AG08396 (cell line): ENCODE measurements at places on chromosomes 5 and 9.

DNA sequence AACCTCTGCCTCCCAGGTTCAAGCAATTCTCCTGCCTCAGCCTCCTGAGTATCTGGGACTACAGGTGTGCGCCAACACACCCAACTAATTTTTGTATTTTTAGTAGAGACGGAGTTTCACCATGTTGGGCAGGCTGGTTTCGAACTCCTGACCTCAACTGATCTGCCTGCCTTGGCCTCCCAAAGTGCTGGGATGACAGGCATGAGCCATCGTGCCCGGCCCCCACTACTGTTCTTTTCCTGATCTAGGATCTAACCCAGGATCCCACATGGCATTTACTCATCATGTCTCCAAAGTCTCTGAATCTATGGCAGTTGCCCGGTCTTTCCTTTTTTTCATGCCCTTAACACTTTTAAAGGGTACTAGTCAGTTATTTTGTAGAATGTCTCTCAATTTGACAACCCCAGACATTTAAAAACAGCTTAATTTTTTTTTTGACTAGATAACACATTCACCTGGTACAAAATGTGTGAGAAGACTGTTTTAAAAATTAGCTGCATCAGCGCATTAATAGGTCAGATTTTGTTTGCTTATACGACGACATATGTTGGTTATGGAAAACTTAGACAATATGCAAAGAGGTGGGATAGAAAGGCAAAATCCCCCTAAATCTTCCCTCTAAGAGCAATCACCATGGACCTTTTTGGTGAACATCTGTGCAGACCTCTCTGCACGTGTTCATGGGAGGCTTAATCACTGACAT lies 46.5 kb downstream of the STOM start:
- DNase-seq: no peak

GRCh38 chr5:132325691-132326090 lies 31.5 kb downstream of the SLC22A4 start:
- DNase-seq: no peak

DNA sequence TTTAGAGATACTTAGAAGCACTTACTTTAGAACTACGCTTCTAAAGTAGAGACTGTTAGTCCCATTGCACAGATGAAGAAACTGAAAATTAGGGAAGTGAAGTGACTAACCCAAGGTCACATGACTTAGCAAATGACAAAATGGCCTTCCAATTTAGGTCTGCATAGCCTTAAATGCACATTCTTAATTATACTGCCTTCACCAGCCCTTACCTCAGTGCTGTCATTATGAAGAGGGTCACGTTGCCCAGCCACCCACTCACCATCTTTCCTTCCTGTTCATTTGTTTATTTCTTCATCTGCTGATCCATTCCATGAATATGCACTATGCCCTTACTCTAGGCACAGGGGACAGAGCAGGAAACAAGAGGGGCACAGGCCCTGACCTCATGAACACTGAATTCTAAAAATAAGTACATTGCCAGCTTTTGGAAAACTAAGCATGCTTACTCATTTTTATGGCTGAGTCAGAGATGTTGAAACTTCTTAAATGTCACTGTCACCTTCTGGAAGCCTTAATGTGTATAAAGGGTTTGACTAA lies 8.6 kb downstream of the HAVCR2 start:
- peak; percentile 30 for DNase-seq

DNA sequence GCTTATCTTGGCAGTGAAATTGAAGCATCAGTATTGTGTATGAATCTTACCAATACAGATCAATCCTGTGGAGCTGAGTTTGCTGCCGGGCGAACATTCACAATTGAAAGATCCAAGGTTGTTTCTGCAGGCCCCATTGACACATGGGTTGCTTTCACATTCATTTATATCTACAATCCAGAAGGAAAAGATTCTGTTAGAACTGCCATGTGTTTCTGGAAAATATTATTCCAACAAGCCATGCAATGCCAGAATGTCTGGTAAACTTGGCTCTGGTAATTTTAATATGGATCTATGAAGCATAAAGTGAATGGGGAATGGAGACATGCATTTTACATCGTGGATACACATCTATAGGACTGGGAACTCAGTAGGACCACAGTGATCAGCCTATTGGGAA lies 180.8 kb downstream of the FBN2 start:
- no peak for DNase-seq

- peak; percentile 45 for DNase-seq
Measured at GRCh38 chr5:13866792-13867191, 77.7 kb downstream of the DNAH5 start.
